ENCODE measurements at places on chromosomes 2 and 18.

DNA sequence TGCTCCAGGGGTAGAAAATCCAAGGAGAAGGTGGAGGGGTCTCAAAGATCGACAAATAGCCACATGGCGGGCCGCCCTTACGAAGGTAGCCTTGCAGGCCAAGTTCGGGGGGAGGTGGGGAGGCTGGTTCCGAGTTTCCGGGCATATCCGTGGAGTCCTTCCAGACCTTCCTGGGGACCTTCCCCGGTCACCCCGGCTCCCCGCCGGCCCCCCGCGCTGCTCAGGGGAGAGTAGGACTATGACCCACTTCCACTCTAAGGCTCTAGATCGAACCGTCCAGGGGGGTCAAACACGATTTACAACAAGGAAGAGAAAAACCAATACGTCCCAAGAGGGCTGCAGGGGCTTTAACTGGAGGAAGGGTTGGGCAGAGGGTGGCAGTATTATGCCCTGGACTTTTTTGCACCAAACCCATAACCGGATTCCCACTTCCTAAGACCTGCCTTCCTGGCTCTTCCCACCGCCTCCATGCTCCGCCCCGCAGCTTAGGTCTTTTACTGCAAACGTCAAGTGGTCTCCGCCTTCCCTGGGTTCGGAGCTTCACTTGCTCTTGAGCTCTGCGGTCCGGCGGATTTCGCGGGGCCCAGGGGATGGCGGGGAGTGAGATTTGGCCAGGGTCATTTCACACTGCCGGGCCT, 779 bp upstream of the LYPD6 start:
- ATAC-seq: peak; percentile 60

- ATAC-seq: no peak
Measured at GRCh38 chr2:120865656-120866055, 130.0 kb downstream of the GLI2 start.

GRCh38 chr2:191571163-191571769, 106.7 kb upstream of the NABP1 start:
- peak; percentile 38 for ATAC-seq

DNA sequence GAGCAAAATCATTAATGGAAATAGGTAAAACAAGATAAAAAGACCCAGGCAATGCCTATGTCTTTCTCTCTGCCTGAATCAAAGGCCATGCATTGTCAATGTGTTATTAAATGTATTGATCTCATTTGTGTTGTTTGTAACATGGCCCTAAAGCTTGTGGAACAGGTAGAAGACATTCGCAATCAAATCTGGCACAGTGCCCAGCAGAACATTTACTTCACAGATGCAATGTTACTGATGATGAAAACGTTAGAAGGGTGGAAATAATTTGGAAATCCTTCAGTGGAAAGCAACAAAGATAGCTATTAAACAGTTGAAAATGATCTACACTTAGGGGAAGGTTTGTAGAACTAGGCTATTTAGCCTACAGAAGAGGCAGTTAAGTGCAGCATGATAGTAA, 368.2 kb downstream of the EPHA4 start:
- ATAC-seq: no peak

GRCh38 chr2:149991576-149991975, 404.0 kb upstream of the MMADHC start:
- no peak for ATAC-seq

- ATAC-seq: no peak
Measured at GRCh38 chr18:56740645-56741044, 89.5 kb downstream of the WDR7 start.

DNA sequence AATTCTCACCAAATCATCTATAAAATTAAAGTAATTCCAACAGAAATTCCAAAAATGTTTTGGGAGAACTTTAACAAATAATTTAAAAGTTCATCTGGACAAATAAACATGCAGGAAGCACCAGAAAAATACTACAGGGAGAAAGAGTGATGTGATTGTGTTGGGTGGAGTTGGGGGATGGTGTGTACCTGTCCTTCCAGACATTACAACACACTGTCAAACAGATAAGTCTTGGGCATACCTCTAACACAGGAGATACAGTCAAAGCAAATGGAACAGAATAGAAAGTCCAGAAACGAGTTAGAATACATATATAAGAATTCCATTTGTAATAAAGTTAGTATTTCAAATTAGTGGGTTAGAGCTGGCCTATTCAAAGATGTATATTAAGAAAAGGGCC, 22.6 kb downstream of the METTL8 start:
- ATAC-seq: no peak

GRCh38 chr2:119409506-119409905, 22.1 kb upstream of the TMEM37 start:
- no peak for ATAC-seq

- ATAC-seq: no peak
Measured at GRCh38 chr2:118249531-118249930, 161.3 kb downstream of the INSIG2 start.

GRCh38 chr18:31740180-31740579, 20.5 kb downstream of the SLC25A52 start:
- no peak for ATAC-seq

DNA sequence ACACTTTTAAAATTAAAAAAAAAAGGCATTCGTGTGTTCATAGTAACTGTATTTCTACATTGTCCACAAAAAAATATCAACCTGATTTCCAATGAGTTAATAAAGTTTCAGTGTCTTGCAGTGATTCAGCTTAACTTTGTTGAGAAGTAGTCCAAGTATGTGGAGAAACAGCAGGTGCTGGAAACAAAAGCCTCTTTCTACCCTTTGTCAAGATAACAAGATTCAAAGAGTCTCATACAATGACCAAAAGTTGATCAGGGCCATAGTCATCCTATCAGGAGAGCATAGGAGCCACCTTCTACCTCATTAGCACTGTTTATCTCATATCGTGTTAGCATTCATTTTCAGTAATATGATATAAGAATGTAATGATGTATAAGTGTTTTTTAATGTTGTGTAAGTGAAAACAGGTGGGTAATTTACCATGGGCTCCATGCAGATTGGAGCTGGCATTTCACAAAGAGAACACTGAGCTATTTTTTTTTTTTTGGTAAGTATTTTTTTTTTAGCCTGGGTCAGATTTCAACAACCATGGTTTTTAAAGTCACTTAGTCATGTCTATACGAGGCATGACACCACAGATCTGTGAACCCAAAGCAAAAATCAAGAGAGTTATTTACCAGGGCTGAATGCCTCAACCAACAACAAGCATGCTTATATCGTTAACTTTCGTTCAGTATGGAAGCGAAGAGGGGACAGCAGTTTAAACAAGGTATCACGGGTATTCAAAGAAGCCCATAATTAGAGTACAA, 165.0 kb upstream of the ZNF521 start:
- no peak for ATAC-seq

GRCh38 chr2:176133389-176133788, 3.9 kb downstream of the HOXD8 start:
- ATAC-seq: no peak

- no peak for ATAC-seq
Measured at GRCh38 chr2:85607268-85608215, 4.3 kb downstream of the C2orf68 start.

GRCh38 chr18:55386545-55386944, 201.4 kb downstream of the TCF4 start:
- no peak for ATAC-seq

DNA sequence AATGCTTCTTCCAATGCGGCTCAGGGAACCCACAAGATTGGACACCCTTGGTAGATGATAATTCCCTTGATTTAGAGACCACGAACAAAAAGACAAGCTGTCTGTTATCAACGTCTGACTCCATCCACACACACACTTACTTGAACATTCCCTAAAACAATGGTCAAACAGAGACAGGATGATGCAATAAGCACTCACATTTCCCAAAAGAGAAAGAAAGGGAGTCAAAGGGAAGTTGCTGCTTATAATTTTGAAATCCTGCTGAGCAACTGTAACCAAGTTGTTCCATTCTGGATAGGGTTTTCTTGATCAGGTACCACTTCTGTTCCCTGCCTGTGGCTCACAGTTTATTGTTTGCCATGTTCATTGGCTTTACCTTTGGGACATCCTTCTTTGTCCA, 571.3 kb upstream of the CNTNAP5 start:
- no peak for ATAC-seq
